ENCODE measurements at places on chromosomes 1 and 21.

DNA sequence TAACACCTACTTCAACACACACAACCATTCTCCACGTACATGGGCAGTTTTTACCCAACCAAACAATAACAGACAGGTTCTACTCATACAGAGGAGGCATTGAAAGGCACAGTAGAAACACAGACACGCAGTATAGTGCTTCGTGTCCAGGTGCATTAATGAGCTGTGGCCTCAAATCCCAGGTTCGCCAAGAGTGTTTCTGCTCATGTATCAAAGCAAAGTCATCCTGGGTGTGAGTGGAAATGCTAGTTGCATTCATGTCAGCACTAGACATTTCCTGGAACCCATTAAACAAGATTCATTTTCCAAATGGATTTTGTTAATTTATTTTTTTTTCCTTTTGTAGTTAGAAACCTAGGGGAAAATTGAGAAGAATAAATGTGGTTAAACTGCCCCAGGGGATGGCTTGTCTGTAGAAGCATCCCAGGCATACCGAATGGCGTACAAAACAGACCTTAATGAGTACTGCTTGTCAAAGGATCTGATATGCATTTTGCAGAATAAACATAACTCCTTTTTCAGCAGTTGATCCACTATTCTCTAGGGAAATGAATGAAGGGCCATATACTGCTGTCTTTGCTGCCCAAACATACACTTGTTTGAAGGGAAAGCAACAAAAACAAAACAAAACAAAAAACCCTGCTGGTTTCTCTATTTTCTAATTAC, 298.6 kb upstream of the ST6GALNAC5 start:
- DNase-seq, result no peak

DNA sequence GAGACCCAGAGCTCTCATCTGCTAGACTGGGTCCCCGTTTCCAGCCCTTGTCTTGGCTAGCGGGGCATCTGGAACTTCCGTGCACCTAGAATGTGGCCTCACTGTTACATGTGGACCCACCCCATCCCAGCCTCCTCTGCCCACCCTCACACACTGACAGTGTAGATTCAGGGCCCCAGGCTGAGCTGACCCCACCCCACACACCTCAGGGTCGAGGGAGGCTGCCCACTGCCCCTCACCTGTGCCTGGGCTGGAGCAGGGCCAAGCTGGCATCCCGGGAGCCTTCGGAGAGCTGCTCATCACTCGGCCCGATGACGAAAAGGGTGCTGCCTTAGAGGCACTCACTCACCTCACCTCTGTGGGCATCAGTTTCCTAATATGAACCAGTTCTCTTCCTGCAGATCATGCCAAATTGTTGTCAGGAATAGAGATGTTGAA, 11.1 kb downstream of the ACOT11 start:
- no peak for DNase-seq

- DNase-seq, result peak; percentile 18
Measured at GRCh38 chr1:97826820-97827219, 94.0 kb downstream of the DPYD start.

- no peak for DNase-seq
Measured at GRCh38 chr21:41466024-41466820, 40.2 kb downstream of the MX1 start.

GRCh38 chr1:227315629-227316346, 2.5 kb downstream of the CDC42BPA start:
- DNase-seq, result peak; percentile 21

All from NCI-H2171 treated with DMSO at 0.1 percent for 48 hours (cell line).